ENCODE measurements at places on chromosomes 1 and 21.
A peak's percentile ranks its signal among the peaks of the same experiment; 100 is the strongest.

GRCh38 chr1:65207317-65207716 lies 59.3 kb downstream of the AK4 start:
- DNase-seq = no peak

GRCh38 chr21:34833465-34833864 lies 164.7 kb downstream of the CLIC6 start:
- DNase-seq = no peak

- DNase-seq = peak; percentile 64
Observed at GRCh38 chr1:202656951-202657646, 53.2 kb downstream of the SYT2 start.

DNA sequence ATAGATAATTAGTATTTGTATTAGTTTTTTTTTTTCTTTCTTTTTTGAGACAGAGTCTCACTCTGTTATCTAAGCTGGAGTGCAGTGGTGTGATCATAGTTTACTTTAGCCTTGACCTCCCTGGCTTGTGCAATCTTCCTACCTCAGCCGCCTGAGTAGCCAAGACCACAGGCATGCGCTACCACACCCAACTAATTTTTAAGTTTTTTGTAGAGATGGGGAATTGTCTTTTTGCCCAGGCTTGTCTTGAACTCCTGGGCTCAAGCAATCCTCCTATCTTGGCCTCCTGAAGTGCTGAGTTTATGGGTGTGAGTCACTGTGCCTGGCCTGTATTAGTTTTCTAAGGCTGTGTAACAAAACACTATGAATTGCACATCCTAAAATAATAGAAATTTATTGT lies 58.3 kb downstream of the MSH4 start:
- no peak for DNase-seq

- no peak for DNase-seq
Observed at GRCh38 chr1:78799926-78800325, 150.3 kb downstream of the IFI44 start.

DNA sequence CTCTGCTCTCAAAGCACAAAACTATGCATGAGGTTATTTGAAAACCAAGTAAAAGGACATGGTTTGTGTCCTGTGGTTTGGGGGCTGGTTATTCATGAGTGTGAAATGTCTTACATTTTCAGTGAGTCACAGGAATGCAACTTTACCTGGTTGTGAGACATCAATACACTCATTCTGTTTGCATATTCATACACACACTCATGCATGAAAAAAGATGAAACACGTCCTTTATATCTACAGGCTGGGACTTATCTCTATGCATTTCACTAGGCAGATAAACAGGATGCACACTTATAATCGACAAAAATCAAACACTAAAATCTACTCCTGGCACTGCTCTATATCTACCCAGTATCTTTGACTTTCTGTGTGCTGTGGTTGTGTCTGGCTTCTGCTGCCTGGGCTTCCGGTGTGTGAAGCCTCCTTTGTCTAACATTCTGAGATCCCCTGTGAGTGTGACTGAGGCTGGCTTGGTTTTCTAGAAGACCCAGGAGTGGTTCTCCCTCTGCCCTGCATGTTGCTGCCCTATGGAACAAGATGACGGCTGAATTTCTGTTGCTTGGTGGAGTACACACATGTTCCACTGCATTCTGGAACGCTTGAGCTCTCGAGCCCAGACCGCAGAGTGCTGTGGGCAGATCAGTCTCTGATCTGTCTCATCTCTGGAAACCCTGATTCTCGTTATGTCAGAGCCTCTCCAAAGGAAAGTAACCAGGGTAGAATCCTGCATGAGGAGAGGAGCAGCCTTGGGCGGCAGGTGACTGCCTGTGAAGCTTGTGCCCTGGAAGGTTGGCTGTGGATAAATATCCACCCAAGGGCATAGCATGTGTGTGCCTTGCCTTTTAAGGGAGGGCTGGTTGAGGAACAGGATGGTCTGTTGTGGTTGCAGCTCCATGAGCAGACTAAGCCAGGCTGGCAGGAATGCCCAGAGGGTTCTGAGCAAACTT lies 19.7 kb upstream of the FASLG start:
- DNase-seq = peak; percentile 55

DNA sequence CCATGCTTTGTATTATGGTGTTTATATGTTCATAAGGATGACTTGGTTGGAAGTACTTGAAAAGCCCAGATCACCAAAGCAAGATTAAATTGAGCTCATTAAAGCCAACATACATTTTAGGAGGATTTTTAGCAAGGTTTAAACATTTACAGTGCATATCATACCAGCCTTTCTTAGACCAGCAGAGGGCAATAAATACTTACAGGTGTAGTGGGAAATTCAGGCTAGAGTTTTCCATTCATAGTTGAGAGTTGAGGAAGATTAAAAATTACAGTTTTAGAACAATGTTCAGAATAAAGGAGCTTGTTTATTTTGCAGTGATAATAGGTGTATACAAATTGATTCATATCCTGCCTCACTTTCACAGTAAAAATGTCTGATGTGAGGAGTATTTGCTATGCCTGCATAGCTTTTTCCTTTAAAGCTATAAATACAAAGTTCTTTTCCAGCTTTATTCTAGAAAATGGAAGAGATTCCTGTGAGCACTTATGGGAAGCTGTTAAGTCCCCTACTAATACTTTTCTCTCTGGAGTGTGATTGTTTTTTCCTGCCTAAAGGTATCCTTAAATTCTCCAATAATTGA lies 35.3 kb downstream of the DTL start:
- DNase-seq = peak; percentile 19

GRCh38 chr1:97304366-97304765 lies 582.8 kb downstream of the PTBP2 start:
- no peak for DNase-seq

DNA sequence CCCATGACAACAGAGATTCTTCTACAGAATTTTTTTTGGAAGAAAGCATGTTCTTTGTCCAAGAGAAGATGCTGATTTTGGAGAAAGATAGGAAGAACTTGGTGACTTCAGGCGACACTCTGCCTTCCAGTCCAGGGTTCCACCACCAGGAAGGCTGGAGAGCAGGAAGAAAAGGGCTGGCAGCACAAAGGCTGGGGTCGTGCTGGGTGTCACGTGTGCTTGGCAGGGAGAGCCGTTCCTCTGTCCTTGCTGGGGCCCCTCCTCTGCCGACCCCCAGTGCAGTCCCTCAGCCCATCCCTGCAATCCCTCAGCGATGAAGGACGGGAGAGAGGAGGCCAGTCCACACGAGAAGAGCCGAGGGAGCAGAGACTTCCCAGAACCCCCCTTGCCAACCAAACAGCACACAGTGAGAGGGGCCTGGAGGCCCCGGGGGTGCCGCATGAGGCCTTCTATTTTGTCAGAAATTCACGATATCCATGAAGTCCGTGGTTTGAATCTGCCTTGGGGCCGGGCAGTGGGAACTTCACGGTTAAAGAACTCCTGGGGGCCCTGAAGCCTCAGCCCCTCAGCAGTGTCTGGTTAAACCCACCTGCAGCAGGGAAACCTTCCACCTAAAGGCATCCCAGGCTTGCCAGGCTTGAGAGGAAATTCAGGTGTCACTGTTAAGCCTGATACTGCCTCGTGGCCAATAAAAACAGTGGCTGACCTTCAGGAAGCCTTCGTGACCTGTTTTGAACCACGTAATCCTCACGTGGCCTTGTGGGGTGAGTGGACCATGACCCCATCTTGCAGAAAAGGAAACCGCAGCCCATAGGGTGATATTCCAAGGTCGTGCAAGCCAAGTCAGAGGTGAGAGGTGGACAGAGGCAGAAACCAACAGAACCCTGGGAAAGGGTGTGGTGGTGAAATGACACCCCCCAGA lies 3.4 kb downstream of the KRTAP10-12 start:
- DNase-seq = no peak

- DNase-seq = no peak
Observed at GRCh38 chr1:117164209-117164608, 42.7 kb upstream of the TRIM45 start.

DNA sequence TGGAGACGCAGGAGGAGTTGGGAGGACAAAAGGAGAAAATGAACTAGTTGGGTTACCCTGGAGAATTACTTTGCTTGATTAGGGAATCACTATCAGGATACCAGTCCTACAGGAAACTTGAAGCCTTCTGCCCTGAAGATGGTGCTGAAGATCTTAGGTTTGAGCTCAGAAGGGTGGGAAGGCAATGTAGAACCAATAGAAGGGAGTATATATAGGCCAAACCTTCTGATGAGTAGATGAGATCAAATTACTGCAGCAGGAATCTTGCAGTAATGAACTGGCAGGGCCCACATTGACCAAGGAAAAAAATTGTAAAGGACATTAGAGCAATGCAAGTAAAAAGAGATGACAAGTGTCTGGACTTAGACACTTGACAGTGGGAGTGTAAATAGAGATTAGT lies 116.3 kb upstream of the CACYBP start:
- peak; percentile 26 for DNase-seq

GRCh38 chr1:160091666-160092223 lies 6.7 kb downstream of the IGSF8 start:
- no peak for DNase-seq

- no peak for DNase-seq
Observed at GRCh38 chr1:212149566-212149965, 114.0 kb downstream of the DTL start.

DNA sequence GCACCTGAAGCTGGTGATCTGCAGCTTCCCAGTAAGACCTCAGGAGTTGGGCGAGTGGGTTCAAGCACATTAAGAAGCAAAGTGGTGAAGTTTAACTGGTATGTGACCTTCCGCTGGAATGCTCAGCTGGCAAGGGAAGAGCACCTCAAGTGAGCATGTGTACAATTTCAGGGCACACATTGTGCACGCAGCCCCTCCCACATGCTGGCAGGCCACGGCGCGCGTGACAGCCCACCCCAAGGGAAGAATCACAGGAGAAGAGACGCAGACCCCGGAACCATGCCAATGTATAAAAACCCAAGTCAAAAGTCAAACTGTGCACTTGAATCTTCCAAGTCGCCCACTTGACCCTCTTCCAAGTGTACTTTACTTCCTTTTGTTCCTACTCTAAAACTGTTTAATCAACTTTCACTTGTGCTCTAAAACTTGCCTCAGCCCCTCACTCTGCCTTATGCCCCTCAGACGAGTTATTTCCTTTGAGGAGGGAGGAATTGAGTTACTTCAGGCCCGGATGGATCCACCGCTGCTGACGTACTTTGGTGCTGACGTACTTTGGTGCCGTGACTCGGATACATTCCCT lies 20.0 kb downstream of the LRRC3 start:
- DNase-seq = no peak

DNA sequence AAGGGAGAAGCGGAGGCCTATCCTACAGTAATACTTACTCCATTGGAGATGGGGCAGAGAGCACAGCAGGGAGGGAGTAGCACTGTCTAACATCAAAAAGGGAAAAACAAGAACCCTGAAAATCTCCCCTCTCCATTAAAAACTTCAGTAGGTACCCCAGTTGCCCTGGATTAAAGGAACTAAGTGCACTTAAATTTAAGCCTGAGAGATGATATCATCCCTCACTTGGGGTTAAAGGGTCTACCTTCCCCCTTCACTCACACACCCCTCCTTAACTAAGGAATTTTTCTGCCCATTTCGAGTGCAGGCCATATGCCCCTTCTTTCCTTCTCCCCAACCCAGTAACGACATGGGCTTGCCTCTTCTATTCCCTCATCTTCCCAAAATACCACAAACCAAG lies 3.7 kb upstream of the MTMR11 start:
- DNase-seq = no peak

- no peak for DNase-seq
Observed at GRCh38 chr1:246595146-246595545, 28.9 kb downstream of the CNST start.

DNA sequence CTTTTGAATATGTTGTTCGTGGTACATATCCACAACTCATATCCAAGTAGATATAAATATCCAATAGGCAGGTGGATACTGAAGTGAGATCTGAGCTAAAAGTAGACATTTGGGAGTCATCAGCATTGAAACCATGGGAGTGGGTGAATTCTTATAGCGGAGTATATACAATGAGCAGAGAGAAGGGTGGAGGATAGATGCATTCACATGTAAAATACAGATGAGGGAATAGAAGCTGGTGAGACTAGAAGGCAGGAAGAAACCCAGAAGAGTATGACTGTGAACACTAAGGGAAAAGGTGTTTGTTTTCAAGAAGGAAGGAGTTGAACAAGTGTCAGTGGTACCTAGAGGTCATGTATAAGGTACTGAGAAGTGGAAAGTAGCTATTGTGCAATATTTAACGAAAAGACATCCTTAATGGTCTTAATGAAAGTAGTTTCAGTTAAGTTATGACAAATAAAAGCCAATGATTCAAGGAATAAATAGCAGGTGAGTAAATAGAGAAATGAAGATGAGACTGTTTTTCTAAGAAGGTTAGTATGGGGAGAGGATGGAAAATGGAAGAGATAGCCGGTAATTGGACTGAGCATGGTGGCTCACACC lies 181.6 kb upstream of the CACYBP start:
- DNase-seq = no peak

GRCh38 chr1:25757151-25757845 lies 42.7 kb upstream of the SELENON start:
- DNase-seq = no peak

Measured in AG08396 (cell line).